Fibroblast of upper back skin (primary cell): ENCODE measurements at places on chromosomes 2 and 18.
A peak's percentile ranks its signal among the peaks of the same experiment; 100 is the strongest.

DNA sequence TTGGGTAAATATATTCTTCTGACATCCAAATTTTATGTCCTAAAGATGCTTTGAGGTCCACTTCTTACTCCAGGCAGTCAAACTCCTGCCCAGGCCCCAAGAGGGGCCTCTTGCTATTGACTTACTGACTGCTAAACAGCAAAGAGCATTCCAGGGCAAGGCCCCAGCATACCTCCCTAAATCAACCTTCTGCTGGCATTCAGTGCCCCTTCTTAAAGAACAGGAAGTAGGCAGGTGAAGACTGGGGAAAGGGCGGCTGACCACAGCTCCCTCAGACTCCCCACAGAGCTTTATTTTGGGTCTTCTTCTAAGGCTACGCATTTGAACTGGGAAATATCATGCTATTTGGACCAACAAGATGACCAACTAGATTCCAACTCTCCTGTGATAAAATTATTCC lies 68.9 kb downstream of the USP40 start:
- no peak for DNase-seq

DNA sequence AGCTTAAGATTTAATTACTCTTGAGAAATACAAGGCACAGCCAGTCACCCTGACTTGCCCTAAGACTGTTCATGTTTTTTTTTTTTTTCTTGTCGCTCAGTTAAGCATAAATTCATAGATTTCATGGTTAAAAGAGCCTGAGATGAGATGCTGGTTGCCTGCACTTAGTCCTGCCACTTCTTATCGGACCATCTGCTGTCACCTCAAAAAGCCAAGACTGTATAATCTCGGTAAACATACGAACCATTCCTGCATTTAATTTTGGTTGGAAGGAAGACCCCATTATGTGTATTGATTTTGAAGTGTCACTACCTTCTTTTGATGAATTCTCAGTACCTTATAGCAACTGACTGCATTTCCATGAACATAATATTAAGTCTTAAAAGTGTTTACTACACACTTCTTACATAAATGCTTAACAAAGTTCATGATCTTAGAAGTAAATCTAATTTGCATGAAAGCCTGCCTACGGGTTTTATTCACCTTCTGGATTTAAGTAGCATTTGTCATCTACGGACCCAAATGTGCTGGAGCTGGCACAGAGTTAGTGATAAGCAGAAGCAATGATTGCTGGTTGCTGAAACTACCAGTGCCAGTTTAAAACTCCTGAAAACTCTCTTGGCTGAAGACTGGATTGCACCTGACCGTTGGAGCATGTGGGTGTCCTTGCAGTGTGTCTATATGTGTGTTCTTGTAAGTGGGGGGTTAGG lies 843.4 kb downstream of the TMEM182 start:
- no peak for DNase-seq

DNA sequence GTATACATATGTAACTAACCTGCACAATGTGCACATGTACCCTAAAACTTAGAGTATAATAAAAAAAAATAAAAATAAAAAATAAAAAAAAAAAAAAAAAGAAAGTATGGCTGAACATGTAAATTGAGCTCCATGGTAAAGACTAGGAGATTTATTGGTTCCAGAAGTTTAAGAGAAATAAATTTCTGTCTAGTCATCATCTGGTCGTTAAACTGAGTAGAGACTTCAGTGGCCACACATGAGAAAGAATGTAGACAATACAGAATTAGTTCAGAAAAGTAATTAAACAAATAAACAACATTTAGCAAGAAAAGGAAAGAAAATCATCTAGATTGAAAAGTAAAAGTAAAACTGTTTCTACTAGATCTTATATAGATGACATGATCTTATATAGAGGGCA lies 12.4 kb upstream of the KCNE4 start:
- DNase-seq: no peak

- no peak for DNase-seq
Observed at GRCh38 chr2:221563270-221563985, 8.7 kb downstream of the EPHA4 start.

DNA sequence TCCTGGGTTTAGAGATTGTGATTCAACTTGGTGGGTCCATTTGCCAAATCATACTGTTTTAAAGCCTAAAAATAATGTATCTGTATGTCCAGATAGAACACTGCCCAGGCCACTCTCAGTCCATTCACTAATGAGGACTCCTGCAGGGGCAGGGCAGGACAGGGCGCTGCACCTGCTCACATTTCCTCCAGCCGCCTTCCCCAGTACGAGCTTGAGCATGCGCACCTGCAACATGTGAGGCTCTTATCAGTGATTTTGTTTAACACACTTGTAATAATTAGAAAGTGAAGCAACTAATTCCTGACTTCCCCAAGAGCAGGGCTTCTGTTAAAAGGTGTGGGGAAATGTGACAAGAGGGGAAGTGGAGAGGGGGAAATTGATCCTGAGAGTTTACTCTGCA lies 89.7 kb downstream of the AFF3 start:
- no peak for DNase-seq

DNA sequence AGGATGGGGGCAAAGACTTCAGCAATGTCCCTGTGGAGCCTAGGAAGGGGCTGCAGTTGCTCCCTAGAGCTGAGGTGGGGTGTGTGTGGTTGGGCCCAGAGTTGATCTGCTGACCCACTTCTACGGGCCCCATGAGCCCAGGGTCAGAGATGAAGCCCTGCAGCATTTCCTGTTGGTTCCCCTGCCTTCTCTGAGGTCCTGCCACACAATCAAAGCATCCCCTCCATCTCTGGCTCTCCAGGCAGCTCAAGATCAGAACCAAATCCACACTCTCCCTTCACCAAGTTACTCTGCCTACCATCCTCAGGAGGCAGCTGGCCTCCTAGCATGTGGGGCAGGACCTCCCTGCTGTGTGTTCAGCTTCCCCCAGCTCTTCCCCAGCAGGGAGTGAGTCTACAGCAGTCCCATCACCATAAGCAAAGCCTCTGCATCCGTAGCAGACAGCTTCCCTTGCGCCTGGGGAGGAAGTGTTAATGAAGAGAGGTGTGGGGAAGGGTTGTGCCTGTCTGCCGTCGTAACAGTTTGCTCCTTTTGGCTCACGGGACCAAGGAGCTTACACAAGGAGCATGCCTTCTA lies 26.9 kb downstream of the TMEM247 start:
- DNase-seq: no peak

GRCh38 chr18:6929370-6930102 lies 188.1 kb downstream of the LAMA1 start:
- DNase-seq: no peak

GRCh38 chr18:21900605-21901352 lies 160.2 kb downstream of the MIB1 start:
- no peak for DNase-seq

DNA sequence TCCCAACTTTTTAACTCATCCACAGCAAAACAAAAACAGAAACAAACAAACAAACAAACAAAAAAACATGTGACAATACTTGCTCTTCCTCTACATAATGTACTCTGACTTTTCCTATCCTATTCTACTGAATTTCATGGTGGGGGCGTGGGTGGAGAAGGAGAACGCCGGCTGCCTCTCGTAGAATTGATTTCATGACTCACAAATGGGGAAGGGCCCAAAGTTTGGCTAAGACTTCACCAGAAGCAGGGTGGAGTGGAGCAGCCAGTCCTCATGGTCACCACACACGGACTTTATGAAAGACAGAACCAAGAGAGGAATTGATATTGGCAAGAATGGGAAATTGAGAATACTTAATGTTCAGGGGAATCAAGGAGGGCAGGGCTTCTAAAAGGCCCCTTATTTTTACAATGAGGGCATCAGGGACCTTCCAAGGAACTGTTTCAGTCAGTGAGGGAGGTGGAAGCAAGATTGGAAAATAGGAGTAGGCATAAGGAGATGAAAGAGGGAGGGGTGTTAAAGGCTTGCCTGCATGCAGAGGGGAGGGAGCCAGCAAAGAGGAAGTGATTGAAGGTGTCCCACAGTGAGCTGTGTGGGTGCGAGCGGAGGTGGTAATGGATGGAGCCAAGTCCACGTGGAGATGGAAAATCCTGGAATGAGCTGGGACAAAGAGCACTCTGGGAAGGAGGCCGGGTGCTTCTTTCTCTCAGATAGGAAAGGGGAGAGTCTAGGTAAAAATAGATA lies 27.9 kb downstream of the MARCHF4 start:
- DNase-seq: no peak

- DNase-seq: no peak
Observed at GRCh38 chr18:9906481-9906880, 7.3 kb upstream of the VAPA start.

DNA sequence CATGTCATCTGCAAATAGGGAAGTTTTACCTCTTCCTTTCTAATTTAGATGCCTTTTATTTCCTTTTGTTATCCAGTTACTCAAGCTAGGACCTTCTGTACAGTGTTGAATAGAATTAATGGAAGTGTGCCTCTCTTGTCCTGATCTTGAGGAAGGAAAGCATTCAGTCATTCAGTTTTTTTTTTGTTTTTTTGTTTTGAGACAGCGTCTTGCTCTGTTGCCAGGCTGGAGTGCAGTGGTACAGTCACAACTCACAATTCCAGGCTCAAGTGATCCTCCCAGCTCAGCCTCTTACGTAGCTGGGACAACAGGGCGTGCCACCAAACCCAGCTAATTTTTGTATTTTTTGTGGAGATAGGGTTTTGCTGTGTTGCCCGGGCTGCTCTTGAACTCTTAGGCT lies 203.9 kb upstream of the ALPP start:
- DNase-seq: no peak

DNA sequence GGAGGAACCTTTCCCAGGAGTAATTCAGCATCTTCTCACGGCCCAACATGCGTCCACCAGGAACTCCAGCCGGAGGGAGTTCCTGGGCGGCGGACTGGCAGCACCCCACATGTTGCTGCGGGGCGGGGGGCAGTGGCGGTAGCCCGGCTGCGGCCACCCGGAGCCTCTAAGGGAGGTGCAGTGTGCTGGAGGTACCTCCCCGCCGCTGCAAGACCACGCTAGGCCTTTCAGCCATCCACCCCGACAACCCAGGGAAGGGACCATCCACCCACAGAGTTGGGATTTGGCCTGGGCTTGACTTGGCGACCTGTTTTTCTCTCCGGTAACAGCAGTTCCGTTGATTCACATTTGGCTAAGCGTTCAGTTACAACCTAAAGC lies 625 bp downstream of the LYPD6 start:
- DNase-seq: no peak

DNA sequence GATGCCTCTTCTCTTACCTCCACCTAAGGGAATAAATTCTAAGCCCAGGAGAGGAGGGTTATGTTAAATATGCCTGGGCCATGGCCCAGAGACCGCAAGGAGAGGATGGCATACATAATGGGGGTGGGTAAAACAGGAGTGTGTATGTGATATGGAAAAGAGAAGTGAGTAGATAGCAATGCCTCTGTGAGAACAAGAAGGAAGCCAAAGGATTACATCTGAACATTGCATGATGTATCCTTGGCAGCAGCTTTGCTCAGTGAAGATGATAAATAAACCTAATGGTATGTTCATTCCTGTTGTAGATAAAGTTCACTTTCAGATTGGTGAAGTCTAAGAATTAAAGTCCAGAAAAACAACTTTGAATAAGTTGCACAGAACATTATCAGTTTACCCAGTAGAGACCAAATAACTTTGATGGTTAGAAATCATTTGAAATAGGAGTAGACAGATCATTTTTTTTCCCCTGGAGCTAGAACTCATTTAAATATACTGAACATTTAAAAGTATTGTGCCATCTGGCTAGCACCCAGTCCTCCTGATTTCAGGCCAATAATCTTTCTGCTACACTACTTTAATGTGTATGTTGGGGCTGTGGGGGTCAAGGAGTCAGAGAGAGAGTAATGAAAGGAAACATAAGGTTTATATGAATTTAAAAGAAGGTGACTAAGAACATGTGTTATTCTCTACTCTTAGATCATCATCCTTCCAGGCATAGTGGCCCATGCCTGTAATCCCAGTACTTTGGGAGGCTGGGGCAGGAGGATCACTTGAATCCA lies 231.7 kb downstream of the PARD3B start:
- peak; percentile 72 for DNase-seq

- no peak for DNase-seq
Observed at GRCh38 chr2:237643582-237644380, 16.4 kb downstream of the LRRFIP1 start.
